ENCODE measurements at places on chromosomes 6 and 20.

DNA sequence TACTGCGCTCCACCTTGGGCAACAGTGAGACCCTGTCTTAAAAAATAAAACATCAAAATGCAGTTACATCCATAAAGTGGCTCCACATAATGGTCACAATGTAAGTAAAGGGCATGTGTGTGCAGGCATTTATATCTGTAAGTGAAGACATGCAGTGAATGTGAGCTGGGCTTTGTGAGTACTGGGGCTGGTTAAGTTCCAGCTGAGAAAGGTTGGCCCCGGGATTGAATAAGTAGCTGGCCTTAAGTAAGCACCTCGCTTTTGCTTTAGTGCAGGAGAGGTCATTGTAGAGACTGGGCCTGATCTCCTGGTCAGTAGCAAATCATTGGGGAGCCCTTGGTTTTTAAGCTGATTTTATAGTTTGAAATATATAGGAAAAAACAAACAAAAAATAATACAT, 8.0 kb downstream of the QKI start:
- DNase-seq: no peak

DNA sequence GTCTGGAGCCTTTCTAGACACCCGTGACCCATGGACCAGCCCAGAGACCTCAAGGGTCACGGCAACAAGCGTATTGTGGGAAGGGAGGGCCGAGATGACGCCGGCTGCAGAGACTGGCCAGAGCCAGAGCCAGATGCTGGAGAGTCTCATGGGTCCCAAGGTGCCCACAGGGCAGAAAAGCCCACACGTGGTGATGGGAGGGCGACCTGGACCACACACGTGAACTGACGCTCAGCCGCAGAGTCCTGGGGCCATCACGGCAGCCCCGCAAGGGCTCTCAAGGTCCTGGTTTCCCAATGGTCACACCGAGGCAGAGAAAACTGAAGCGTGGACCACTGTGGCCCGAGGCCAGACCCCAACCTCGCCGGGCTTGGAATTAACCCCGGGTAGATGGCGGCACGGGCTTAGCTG, 92.6 kb downstream of the YTHDF1 start:
- DNase-seq: no peak

DNA sequence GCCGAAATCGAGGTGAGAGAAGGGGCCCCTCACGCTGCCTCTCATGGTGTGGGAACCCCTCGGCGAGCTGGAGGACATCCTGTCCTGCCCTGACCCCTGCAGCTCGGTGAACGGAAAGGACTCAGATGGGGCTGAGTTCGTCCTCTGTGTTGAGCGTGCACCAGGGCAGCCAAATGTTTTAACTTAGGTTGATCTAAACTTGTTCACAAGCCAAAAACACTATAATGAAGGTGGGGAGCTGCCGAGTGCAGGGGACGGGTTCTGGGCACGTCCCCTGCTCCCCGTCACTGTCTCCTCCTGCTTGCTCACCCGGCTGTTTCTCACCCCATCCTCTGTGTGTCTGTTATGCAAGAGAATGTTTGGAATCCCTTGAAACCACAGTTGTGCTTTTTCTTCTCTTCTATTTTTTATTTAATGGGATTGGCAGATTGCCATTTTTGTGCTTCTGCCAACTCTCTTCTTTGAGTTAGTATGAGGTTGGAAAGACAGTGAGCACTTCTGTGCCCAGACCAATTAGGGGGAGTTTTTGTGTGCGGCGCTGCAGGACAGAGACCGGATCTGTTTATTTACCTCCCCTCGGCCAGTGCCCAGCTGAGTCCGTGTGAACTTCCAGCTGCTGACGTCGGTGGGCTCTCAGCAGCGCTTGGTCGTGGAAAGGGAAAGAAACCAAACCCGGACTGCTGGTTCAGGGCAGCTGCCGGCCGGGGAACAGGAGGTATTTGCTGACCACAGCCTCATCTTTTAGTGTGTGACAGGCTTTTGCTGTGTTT, 158.1 kb downstream of the DTNBP1 start:
- peak; percentile 23 for DNase-seq

- no peak for DNase-seq
Observed at GRCh38 chr6:139942331-139942730, 567.9 kb upstream of the CITED2 start.

DNA sequence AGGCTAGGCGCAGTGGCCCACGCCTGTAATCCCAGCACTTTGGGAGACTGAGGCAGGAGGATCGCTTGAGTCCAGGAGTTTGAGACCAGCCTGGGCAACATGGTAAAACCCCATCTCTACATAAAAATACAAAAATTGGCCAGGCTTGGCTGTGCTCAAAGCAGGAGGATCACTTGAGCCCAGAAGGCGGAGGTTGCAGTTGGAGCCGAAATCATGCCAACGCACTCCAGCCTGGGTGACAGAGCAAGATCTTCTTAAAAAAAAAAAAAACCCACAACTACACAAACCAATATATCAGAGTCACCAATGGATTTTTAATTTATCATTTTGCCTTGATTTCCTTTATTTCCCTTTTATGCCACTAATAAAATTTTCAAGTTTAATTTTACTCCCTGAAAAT, 9.3 kb downstream of the MAP3K5 start:
- no peak for DNase-seq

- DNase-seq: no peak
Observed at GRCh38 chr20:62535964-62536363, 60.2 kb upstream of the GATA5 start.

DNA sequence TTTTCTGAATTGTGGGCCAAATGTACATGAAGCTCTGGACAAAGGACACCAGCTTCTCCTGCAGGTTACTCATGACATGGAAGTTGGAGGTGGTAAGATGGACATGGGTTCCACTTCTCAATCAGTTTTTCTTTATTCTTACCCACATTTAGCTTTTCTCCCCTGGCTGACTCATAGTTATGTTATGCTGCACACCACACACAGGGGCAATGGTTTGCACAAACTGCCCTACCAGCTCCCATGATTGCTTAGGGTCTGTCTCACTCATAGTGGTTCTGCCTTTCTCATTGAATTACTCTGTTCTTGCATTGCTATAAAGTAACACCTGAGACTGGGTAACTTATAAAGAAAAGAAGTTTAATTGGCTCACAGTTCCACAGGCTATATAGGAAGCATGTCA, 4.5 kb upstream of the CD109 start:
- no peak for DNase-seq
